ENCODE measurements at places on chromosomes 3 and 15. TPM values are rescaled to one million over a fixed set of nuclear protein-coding genes. Genes with fewer than 3 reads are reported as not detected.

TPRG1 gene
- 21.6 TPM for total RNA-seq

SCAMP5 gene
- 6.6 TPM for total RNA-seq

NOX5 gene
- total RNA-seq: 0.74 TPM

AQP9 gene
- total RNA-seq: 1.5 TPM

PPP1R14D gene
- total RNA-seq: not detected

SLC15A2 gene
- total RNA-seq: 0.49 TPM

GOLGA8M gene
- total RNA-seq: 10.8 TPM

P3H2 gene
- 41.7 TPM for total RNA-seq

ITPKA gene
- total RNA-seq: not detected

GRAMD1C gene
- total RNA-seq: 9.6 TPM

CSTA gene
- 95.5 TPM for total RNA-seq

ADCY5 gene
- 16.7 TPM for total RNA-seq

PSTPIP1 gene
- 13.3 TPM for total RNA-seq

FETUB gene
- 3.7 TPM for total RNA-seq

STIMATE gene
- 12.5 TPM for total RNA-seq

RFTN1 gene
- total RNA-seq: 47.4 TPM

FGF7 gene
- total RNA-seq: 137 TPM

SLC12A1 gene
- total RNA-seq: not detected

ZNF501 gene
- total RNA-seq: 2.7 TPM

SCAANT1 gene
- total RNA-seq: not detected
